Stimulated activated CD4-positive, alpha-beta T cell treated with anti-CD3 and anti-CD28 coated beads, Interleukin-1b, Interleukin-23, amount 100 ng/mL, for 48 hours (primary cell): ENCODE measurements at places on chromosomes 6 and 20.

DNA sequence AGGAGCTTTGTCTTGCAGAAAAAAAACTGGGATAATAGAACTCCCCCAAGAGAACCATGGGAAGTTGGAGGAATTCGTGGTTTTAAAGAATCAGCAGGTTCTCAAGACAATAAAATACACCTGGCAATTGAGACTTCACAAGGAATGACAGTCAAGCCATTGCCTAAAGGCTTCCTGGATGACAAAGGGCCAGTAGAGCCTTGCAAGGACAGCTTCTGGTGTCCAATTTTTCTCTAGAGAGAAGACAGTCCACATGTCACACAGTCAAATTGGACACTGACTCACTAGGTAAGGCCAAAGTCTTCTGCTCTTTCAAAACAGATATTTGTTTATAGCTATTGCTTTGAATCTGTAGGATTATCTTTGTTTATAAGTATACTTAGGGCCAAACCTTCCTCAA is 80.3 kb upstream of the BMP5 start:
- no peak for DNase-seq

DNA sequence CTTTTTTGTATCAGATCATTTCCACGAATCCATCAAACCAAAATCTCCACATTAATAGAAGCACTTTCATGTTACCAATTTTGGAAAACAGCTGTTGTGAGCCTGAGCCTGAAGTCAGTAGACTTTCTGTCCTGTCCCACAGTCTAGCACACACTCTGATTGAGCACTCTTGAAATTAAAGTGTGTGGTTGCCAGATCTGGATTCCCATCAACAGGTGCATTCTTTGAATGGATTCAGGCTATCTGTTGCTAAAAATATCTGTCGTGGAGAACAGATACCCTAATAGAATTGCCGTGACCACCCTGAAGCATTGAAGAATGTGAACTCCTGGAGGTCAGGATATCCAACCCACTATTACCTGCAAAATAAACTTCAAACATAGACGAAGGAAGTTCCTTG is 73.3 kb downstream of the TFAP2A start:
- DNase-seq, result no peak

DNA sequence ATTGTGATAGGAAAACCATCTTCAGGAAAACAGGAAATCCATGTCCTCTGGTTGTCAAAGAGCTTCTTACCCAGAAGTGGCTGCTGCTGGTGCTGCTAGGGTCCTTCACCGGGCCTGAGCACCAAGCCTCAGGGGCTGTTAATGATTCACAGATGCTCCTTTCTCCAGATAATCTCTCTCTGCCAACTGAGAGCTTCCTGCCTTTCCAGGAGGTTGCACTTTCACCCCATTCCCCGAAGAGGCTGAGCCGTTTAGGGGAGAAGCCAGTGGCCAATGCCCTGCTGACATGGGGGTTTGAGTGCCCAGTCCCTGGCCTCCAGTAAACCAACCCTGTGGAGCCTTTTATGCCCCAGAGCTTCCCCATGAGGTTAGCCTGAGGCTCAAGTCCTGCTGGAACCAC is 122.4 kb downstream of the CBLN4 start:
- no peak for DNase-seq

- no peak for DNase-seq
These were observed 119.3 kb downstream of the PDE10A start for GRCh38 chr6:165543781-165544180.

DNA sequence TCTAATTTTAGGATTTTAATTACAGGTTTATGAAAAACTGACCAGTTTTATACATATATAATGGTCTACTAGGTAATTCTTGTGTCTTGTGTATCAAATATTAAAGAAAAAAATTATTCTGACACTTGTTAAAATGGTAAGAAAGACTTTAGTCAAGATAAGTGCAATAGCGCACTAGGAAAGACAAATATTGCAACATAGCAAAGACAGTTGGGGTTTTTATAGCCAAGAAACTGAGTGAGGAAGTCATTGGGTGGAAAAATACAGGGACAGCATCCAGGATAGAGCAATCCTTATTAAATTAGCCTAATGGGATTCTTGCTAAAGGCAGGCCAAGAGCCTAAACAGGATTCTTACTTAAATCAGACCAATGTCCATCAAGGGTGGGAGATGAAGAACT is 71.1 kb downstream of the ROS1 start:
- no peak for DNase-seq

DNA sequence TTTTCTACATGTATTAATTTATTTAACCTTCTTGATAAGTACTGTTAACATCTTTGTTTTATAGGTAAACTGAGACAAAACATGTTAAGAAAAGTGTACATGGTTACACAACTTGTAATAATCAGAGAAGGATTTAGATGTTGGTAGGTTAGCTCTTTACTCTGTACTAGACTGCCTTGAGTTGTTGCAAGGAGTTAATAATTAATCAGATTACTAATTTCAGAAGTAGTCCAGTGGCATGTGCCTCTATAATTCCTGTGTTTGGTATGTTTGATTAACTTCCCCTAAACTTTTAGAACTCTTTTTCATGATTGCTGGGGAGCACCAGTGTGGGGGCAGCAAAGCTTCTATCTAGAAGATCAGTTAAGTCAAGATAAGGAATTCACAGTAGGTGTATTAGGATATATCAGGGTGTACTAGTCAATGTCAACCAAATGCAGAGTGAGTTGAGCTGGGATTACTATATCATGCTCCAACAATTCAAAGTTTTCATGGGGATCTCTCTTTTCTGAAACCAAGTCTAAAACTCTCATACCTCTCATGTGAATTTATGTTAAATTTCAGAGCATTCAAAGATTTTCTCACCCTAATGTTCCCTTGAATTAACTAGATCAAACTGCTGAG is 129.7 kb upstream of the AHI1 start:
- no peak for DNase-seq

DNA sequence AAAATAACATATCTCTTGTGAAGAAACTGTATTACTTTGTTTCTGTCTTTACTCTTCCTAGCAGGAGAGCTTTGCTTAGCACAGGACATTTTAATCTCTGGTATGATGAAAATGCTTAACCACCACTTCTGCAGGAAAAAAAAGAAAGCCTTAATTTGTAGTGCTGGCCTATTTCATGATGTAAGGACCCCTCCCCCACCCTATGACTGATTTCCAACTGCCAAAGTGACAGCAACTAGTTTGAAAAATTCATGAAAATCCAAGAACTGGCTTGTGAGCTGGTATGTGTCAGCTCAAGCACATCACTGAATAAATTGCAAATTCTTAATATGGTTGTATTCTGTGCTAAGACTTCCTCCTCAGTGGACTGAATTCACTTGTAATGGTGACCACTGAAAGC is 125.3 kb downstream of the REV3L start:
- DNase-seq, result no peak

DNA sequence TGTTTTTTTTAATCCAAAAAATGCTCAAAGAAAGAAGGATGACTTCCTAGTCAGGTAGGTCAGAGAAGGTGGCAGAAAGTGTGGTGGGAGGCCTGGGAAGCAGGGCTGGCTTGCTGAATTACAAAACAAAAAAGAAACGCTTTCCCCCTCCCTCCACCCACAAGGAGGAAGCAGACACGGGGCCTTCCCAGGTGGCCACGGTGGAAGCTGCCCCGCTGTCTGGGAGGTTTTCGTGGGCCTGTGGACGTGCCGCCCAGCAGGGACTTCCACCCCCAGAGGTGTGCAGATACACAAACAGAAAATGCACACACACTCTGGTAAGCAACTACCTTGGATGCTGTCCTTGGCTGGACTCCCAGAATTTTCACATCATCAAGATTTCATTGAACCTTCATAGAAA is 198.2 kb upstream of the CDH4 start:
- DNase-seq, result no peak

DNA sequence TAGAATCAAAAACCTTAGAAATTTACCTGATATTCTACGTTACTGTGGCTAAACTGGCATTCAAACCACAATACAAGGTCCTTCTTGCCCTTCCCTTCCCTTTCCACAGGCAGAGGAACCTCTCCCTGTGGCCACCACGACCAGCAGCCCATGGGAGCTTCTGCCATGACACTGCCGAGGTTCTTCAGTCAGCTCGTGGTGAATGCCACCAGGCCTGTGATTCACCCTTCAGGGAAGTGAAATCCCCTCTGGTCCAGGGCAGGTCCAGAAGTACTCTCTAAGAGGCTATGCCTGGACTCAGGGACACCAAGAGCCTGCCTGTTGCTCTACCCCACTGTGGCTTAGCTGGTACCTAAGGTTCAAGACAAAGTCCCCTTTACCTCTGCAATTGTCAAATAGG is 123.0 kb downstream of the HTR1B start:
- DNase-seq, result no peak

- DNase-seq, result no peak
These were observed 48.3 kb upstream of the RSPO4 start for GRCh38 chr20:1050440-1050839.
